ENCODE measurements at places on chromosomes 3 and 15.

DNA sequence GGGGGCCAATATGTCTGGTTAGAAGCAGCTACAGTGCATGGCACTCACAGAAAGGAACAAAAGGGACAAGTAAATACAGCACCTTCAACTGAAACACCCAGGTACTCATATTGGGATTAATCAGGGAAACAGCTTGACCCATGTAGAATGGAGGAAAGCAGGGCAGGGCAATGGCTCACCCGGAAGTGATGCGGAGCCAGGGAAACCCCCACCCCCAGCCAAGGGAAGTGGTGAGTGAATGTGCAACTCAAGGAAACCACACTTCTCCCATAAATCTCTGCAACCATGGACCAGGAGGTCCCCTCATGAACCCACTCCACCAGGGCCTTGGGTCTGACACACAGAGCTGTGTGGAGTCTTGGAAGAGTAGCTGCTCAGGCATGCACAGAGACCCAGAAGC, 117.1 kb downstream of the MTHFS start:
- DNase-seq: no peak

DNA sequence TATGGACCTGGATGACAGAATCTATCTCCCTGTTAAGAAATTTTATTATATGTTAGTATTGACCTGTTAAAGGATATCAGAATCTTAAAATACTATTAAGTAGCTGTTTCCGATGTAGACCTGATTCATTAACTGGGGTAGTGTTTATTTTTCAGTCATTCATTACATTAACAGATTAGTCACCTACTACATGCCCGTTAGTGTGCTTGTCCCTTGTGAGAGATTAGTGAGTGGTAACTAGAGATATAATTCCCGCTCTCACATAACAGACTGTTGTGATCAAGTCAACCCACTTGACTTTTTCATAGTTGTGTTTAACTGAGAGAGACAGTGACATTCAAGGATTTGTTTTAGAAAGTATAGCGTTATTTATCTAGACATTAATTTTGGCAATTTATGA, 166.8 kb downstream of the TCF12 start:
- DNase-seq: peak; percentile 18

GRCh38 chr3:120028271-120029047, 65.8 kb downstream of the GSK3B start:
- no peak for DNase-seq

- no peak for DNase-seq
Measured at GRCh38 chr3:174583396-174583795, 275.7 kb upstream of the NAALADL2 start.

- peak; percentile 82 for DNase-seq
Measured at GRCh38 chr15:66841953-66842681, 140.1 kb downstream of the SMAD6 start.

DNA sequence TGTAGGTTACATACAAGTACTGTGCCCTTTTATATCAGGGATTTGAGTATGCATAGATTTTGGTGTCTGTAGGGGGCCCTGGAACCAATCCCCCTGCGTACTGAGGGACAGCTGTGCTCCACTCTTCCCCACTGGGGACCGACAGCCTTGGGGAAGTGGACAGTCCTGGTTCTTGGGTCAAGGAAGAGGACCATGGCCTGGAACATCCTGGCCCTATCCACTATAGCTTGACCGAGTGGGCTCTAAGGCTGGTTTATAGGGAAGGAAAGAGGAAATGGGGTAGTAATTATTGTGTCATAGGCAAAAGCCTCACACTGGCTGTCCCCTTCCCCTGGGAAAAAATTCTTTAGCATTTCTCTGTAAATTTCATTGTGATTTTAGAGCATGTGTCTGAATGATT, 49.5 kb downstream of the CRTC3 start:
- no peak for DNase-seq

- DNase-seq: no peak
Measured at GRCh38 chr3:119314821-119315220, 20.6 kb downstream of the ARHGAP31 start.
